D341Med (cell line): ENCODE measurements at places on chromosomes 1 and 21.

DNA sequence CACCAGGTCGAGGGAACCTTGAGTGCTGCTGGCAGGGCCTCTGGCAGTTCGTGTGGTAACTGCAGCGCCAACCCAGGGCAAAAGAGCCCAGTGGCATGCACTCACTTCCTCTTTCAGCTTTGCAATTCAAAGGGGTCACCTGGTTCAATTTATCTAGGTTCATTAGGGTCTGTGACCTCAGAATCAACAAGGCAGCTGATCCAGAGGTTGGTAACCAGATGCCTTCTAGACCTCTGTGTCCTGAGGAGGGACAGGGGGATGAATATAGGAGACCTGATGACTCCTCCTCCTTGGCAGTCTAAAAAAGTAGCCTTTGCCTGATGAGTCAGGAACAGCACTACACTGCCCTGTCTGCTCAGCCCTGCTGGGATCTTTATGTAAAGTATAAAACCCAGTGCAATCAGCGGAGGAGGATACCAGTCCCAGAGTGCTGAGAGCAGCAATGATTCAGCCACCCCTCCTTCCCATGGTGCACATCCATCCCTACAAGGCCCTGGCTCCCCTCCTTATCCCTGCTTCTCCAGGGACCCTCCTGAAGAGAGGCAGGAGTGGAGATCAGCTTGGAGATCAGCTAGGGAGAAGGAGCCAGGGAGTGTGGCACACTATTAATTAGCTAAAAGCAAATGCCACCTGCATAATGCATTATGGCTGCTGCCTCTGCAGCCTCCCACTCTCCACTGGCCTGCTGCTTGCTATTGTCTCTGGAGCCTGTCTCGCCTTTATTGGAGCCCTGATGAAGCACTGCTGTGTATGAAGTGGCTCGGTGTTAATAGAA is 11.2 kb upstream of the FMOD start:
- DNase-seq: peak; percentile 60

- no peak for DNase-seq
Measured at GRCh38 chr1:236132420-236133046, 9.8 kb upstream of the GPR137B start.

- no peak for DNase-seq
Measured at GRCh38 chr1:53450225-53450624, 9.0 kb upstream of the DMRTB1 start.

- DNase-seq: peak; percentile 47
Measured at GRCh38 chr1:87024936-87025540, 110.6 kb downstream of the HS2ST1 start.

DNA sequence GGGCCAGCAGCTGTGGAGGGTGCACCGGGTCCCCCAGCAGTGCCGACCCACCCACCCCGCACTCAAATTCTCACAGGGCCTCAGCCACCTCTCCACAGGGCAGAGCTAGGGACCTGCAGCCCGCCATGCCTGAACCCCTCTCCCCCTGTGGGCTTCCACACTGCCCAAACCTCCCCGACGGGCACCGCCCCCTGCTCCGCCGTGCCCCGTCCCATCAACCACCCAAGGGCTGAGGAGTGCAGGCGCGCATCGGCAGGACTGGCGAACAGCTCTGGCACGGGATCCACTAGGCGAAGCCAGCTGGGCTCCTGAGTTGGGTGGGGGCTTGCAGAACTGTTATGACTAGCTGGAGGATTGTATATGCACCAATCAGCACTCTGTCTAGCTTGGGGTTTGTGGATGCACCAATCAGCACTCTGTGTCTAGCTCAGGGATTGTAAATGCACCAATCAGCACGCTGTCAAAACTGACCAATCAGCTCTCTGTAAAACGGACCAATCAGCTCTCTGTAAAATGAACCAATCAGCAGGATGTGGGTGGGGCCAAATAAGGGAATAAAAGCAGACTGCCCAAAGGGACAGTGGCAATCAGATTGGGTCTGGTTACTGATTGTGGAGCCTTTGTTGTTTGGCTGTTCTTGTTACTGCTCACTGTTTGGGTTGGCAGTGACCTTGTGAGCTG is 12.4 kb upstream of the RCAN3 start:
- no peak for DNase-seq

- DNase-seq: peak; percentile 76
Measured at GRCh38 chr1:246930830-246931548, 759 bp downstream of the AHCTF1 start.

DNA sequence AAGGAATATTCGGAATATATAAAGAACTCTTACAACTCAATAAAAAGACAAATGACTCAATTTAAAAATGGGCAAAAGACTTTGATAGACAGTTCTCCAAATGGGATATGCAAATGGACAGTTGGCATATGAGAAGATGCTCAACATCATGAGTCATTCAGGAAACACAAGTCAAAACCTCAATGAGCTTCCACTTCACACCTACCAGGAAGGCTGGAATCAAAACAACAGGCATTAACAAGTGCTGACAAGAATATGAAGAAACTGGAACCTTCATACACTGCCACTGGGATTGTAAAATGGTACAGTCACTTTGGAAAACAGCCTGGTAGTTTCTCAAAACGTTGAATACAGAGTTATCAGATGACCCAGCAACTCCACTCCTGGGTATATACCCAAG is 17.2 kb downstream of the PGBD5 start:
- no peak for DNase-seq

- no peak for DNase-seq
Measured at GRCh38 chr1:115729756-115730155, 38.8 kb downstream of the CASQ2 start.

DNA sequence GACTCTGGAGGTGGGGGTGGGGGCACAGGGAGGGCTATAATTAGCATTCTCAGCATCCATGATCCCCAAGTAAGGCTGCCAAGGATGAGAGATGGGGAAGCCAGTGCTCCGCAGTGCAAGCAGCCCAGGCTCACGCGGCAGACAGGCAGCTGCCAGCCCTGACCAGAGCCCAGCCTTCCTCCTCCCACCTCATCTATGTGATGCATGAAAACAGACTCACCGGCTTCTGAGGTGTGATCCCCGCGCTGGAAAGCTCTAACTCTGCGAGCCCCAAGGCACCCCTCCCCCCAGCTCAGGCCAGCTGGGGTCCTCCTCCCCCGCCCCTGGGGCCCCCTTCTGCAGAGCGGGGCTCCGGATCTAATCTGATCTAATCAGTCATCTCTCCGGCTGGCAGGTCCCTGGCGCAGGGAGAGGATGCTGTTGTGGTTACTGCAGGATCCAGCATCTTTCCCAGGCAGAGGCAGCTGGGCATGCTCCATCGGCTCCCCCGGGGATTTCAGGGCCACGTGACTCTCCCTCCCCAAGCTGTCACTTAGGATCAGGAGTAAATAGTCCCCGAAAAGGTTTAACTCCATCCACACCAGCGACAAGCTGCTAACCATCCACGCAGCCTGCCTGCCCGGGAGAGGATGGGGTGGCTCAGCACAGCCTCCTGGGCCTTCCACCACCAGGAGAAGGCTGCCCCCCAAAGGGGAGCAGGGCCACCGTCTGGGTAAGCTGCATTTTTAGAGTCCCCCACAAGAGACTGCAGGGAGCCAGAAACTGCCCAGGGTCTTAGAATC is at the start of gene PLEKHA6:
Gene PLEKHA6, minus strand, starts transcription at position 456 of the 782 bp plus-strand sequence. CDS start 86,202 bp downstream, outside the sequence.
- peak; percentile 89 for DNase-seq

DNA sequence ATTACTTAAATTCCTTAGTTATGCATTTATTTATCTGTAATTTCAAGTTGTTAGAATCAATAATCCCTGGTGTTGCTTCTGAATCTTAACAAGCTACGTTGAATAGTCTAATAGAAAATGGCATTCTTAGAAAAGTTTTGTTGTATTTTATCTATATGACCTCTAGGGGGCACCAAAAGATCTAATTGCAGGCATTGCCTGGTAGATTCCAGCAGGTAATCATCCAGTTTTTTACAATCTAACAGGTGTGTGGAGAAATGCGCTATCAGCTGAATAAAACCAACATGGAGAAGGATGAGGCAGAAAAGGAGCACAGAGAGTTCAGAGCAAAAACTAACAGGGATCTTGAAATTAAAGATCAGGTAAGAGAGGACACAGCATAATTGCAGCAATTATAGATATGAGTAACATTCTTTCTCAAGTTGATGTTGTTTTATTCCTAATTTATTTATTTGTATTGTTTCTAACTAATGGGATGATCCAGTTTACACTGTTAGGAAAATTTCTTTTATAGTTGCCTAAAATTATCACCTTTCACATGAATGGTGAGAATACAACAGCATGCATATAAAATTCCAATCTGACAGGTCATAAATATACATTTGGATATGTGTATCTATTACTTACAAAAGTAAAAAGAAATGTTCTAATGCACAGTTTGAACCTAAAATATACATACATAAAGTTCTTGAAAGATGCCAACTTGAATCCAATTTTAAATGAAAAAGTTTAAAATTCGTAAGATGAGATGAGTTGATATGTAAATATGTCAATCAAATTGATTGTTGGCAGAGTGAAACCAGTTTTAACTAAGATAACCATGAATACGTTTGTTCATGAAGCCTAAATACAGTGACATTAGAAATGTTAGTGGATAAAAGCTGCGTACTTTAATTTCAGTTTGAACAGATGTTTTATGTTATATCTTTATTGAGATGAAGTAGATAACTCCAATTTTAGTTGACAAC is 88.4 kb downstream of the SDCCAG8 start:
- peak; percentile 55 for DNase-seq

DNA sequence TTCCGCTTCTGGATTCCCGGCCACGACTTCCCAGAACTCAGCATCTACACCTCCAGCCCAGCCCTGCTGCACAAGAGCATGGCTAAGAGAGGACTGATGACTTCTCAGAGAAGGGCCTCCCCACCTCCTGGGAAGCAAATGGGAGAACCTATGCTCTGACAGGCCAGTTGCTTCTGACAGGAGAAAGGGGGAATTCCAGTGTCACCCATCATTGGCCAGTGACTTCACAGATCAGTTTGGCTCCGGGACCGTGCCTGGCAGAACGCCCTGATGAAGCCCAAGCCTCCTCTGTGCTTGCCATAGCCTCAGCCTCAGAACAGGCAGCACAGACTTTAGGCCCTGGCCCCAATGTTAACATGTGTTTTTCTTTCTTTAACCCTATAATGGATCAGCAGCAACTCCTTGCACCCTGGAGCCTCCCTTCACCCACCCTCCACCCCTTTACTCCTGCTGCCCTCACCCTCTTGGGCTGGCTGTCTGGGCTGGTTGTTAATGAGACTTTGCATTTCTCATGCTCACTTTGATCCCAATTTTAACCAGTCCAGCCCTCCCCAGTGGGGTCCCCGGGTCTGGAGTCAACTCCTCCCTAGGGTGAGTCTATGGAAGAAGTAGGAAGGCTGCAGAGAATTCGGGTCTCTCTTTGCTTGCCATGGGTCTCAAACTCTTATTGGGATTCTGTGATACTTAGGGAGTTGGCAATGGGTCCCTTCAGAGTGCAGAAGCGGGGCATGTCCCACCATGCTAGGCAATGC is 42.7 kb upstream of the SLC30A1 start:
- no peak for DNase-seq

DNA sequence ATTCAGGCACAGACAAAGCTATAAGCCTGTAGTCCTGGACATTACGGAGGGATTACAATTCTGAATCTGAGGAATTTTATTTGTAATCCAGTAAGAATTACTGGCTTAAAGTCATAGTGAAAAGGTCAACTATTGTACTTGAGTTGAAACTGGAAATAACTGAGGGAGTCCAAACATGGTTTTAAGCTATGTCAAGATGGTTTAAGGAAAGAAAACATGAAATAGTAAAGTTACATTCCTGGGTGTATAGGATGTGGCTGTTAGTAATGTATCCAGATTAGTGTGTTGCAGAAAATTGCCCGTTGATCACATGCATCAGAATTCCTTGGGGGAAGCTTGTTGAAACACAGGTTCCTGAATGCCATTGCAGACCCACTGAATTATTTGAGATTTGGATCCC is 124.8 kb upstream of the GORAB start:
- DNase-seq: no peak

- no peak for DNase-seq
Measured at GRCh38 chr1:183467687-183468086, 4.6 kb upstream of the SMG7 start.

GRCh38 chr21:26655460-26655859 is 82.4 kb upstream of the CYYR1 start:
- DNase-seq: no peak

DNA sequence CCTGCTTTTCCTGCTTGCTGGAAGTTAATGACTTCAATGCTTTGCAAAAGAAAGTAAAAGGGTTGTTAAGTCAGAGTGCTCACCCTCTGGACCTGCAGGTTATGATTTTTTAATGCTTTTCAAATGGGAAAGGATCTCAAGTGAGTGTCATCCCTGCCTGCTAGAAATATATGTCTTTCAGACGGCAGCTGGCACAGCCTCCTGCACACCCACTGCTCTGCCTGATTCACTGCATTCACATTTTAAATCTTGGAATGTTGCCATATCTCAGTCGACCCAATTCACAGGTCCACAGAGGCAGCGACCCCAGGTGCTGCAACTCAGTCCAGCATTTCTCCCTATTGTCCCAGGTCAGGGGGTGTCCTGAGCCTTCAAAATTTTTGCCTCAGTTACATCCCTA is 10.7 kb downstream of the DUSP23 start:
- no peak for DNase-seq

DNA sequence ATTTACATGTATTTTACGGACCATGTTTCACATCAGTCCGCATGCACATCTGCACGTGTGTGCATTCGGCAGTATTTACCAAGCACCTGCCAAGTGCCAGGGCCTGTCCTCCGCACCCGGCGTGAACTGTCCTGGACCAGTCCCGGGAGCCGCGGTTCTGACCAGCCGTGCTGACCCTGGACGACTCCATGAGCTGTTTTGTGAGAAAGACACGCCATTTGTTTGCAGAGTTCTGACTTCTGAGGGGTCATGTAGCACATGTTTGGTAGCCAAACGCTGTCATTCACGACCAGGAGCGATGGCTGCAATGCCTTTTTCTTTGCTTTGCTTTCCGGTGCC is 3.3 kb upstream of the OLIG2 start:
- DNase-seq: no peak
